Stimulated activated CD4-positive, alpha-beta T cell treated with anti-CD3 and anti-CD28 coated beads, Interleukin-12 subunit alpha, Interleukin-12 subunit beta, amount 100 ng/mL, for 4 hours (primary cell): ENCODE measurements at places on chromosomes 3 and 15.

- DNase-seq = no peak
Measured at GRCh38 chr3:163664466-163664865, 1413.8 kb downstream of the SI start.

DNA sequence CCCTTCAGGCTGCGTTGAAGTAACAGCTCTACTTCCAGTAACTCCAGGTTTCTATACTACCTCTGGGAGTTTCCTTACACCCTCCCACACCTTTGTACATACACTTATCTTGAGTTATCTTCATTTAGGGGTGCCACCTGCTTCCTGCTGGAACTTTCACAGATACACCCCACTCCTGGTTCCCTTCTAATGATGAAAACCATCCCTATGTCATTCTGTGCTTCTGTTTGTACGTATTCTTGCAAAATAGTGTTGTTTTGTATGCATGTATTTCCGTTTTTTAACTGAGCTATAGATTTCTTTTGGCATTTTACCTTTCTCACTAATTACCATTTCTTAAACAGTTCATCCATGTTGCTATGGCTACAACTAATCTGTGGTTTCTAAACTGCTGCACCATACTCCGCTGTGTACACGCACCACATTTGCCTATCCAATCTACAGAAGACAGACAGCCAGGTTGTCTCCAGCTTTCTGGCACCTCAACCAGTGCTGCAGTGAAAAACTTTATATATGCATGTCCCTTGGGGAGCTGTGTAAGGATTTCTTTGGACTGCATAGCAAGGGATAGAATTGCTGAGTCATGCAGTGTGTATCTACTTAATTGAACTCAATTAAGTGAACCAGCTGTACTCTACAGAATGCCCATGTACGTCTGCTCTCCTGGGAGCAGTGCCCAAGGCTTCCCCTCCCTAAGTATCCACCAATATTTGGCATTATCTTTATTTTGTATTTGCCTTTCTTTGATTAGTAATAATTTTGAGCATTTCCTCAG, 61.4 kb upstream of the ST8SIA2 start:
- DNase-seq = no peak

- no peak for DNase-seq
Measured at GRCh38 chr3:197542741-197543454, 12.9 kb downstream of the BDH1 start.

GRCh38 chr3:122936335-122936734, 91.2 kb downstream of the SEMA5B start:
- DNase-seq = no peak

DNA sequence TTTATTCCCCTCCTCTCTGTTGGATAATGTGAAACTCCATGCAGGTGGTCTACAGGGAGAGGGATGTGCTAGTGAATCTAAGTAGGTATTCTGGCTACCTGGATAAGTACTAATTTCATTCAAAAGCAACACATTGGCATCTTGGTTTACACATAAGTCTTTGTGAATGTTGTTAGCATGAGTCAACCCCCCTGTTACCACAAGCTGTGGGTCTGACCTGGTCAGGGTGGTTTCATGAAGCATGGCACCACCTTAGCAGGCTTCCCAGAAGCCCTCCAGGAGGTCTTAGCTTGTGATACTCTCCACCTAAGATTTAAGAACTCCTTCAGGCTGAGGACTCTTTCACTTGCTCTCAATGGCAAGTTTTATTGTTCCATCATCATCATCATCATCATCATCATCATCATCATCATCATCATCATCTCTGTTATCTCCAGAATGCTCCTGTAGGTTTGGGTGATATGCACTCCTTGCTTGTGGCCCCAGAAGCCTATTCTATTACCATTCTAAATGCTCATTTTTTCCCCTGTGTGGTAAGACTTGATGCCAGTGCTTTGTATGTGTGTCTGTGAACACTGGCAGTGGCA, 62.8 kb downstream of the EPHB1 start:
- DNase-seq = no peak
